SJCRH30 (cell line): ENCODE measurements at places on chromosomes 12 and 14.

- no peaks in the 10 kb centered on the region for H3K36me3 ChIP-seq
- H3K4me1 ChIP-seq, result no peaks in the 10 kb centered on the region
- DNase-seq, result no peak
- H3K4me3 ChIP-seq, result no peak overlapping the region
Observed at GRCh38 chr12:120397824-120398540, 29.0 kb upstream of the MSI1 start.

GRCh38 chr12:32906399-32907165 is 10.0 kb upstream of the PKP2 start:
- H3K36me3 ChIP-seq, result no peaks in the 10 kb centered on the region
- H3K4me1 ChIP-seq, result no peaks in the 10 kb centered on the region; the same call in none of the 2 replicates
- 0 out of 2 replicates have a peak, but pooled peaks cover 2% of the 10 kb centered on the region for H3K27me3 ChIP-seq
- no peak overlapping the region for H3K27ac ChIP-seq

DNA sequence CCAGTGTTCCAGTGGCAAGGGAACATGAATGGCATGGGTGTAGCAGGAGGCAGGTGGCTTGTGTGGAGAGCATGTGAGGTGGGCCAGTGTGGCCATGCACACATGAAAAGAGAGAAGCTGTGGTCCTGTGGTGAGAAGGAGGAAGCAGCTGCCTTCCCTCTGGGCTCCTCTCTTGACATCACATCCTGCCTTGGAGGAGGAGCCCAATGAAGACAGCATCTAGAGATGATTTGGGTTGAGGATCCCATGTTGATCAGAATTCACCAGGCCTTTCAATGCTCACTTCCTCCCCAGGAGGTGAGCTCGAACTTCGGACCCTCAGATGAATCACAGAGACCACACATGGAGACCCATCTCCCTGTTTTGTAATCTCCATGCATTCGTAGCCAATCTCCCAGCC is 82.6 kb downstream of the LRRC74A start:
- no peak for DNase-seq
- no peaks in the 10 kb centered on the region for H3K36me3 ChIP-seq
- no peaks in the 10 kb centered on the region for H3K27me3 ChIP-seq
- H3K27ac ChIP-seq, result no peak overlapping the region
- no peak overlapping the region for H3K4me3 ChIP-seq

GRCh38 chr14:26281280-26281998 is 316.4 kb downstream of the NOVA1 start:
- no peak overlapping the region for H3K27ac ChIP-seq
- no peaks in the 10 kb centered on the region for H3K27me3 ChIP-seq
- H3K36me3 ChIP-seq, result no peaks in the 10 kb centered on the region
- no peak for DNase-seq

DNA sequence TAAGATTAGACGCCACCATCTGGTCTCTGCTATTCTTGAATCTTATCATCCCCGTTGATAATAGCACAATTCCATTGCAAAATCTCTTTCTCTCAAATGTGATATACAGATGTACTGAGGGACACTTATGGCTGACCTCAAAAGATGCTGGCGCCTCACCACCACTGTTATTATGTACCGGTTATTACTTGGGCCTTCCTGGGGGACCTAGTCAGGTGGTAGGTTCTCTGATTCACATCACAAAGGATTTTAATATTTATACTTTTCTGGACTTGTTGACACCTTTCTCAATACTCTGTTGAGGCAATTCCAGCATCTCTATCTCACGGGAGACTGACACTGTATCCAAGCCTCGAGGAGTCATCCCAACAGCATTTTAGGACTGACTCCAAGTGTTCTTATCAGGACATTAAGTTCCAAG is 21.3 kb upstream of the FAM234B start:
- H3K27ac ChIP-seq, result no peak overlapping the region
- H3K4me1 ChIP-seq, result peaks cover 11% of the 10 kb centered on the region
- no peak for DNase-seq
- H3K4me3 ChIP-seq, result no peak overlapping the region

DNA sequence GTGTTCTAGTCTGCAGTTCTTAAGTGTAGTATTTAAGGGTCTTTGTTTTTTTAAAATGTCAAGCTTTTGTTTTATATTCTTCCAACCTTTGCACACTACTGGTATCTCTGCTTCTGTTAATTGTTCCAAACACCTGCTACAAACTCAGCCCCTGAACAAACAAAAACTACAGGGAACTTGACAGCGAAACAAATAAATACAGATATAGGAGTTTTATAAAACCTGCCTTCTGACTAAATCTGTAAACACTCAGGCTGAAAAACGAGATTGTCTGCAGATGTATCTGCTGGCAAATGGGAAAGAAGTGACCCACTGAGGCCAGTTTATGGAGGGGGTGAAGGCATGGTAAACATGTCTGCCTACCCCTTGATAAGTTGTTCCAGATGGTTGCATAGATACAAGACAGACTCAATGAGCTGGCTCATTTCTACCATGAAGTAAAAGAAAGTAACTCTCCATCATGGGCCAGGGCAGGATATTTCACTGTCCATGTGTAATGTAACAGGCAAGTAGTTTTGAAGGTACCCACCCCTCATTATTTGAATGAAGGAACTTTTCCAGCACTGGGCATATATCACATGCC is 75.6 kb downstream of the LMO3 start:
- H3K36me3 ChIP-seq, result no peaks in the 10 kb centered on the region
- H3K4me1 ChIP-seq, result peaks cover 34% of the 10 kb centered on the region
- no peak for DNase-seq
- no peak overlapping the region for H3K27ac ChIP-seq

DNA sequence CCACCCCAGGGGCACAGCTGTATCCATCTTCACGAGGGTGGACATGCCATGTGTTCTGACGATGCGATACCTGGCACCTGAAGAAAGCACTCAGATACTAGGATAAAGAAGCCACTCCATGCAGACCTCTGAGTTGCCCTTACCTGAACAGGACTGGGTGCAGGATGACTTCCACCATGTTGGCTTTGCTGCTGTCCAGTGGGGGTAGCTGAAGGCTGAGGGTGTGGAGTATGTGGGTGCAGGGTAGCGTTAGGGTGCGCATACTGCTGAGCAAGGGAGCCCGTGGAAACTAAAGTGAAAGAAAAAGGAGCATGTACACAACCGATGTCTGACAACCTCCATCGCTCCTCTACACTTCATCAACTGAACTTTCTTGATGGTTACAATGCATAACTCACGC is 51.3 kb downstream of the SH2B3 start:
- H3K27me3 ChIP-seq, result no peaks in the 10 kb centered on the region
- H3K4me1 ChIP-seq, result no peaks in the 10 kb centered on the region
- DNase-seq, result no peak
- peaks cover 28% of the 10 kb centered on the region for H3K36me3 ChIP-seq
- H3K27ac ChIP-seq, result no peak overlapping the region
- no peak overlapping the region for H3K4me3 ChIP-seq

GRCh38 chr14:88039197-88039596 is 34.3 kb downstream of the GPR65 start:
- no peak overlapping the region for H3K27ac ChIP-seq
- no peaks in the 10 kb centered on the region for H3K27me3 ChIP-seq
- DNase-seq, result no peak

DNA sequence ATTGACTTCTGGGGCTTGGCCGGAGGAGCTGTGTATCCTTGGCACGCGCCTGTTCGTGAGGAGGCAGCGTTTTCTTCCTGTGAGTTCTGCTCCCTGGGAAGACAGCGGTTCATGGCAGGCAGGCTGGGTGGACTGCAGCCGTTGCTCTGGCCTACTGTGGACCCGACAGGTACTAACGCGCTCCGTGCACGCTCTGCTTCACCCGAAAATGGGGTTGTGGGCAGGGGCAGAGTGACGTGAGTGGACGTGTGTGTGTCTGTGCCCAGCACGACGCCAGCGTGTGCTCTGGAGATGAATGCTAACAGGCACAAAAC is 179.1 kb downstream of the KIF26A start:
- peaks cover 14% of the 10 kb centered on the region; the same call in 1 of the 2 replicates for H3K27me3 ChIP-seq
- H3K4me1 ChIP-seq, result peaks cover 2% of the 10 kb centered on the region; the same call in 1 of the 2 replicates
- H3K36me3 ChIP-seq, result no peaks in the 10 kb centered on the region
- H3K27ac ChIP-seq, result no peak overlapping the region
- DNase-seq, result no peak

- no peaks in the 10 kb centered on the region for H3K27me3 ChIP-seq
- H3K4me1 ChIP-seq, result 0 out of 2 replicates have a peak, but pooled peaks cover 3% of the 10 kb centered on the region
- DNase-seq, result no peak
Observed at GRCh38 chr12:22670762-22671161, 45.8 kb downstream of the ETNK1 start.

DNA sequence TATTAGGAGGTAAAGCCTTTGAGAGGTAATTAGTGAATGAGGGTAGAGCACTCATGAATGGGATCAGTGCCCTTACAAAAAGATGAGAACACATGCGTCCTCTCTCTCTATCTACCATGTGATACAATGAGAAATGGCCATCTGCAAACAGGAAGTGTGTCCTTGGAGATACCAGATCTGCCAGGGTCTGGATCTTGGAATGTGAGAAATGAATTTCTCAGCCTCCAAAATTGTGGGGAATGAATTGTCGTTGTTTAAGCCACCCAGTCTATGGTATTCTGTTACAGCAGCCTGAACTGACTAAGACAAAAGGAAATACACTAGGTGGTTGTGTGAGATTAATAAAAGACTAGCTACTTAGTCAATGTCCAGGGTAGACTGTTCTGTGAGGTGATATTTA is 366.6 kb downstream of the NELL2 start:
- peak; percentile 13 for DNase-seq
- H3K36me3 ChIP-seq, result no peaks in the 10 kb centered on the region
- H3K27ac ChIP-seq, result no peak overlapping the region
- H3K4me3 ChIP-seq, result no peak overlapping the region
- no peaks in the 10 kb centered on the region for H3K27me3 ChIP-seq

DNA sequence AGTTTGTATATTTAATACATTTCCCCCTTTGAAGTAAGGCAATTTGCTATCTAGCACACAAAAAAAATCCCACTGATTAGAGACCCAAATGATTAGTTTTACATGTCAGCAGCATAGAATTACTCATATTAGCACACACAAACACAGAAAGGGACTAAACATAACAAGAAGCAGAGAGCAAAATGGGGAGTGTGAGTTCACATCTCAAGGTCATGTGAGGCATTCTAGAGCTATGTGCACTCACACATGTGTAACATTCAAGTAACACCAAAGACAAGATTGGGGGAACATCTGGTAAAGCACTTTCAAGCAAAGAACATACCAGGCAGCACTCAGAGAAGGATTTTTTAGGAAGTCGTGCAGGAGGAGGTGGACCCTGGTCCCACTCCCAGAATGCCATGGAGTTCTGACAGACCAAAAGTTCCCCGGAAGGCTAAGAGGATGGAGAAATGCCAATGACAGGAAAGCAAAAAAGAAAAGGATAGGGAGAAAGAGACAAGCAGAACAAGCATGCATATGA is 105.8 kb upstream of the SINHCAF start:
- no peaks in the 10 kb centered on the region for H3K27me3 ChIP-seq
- no peak overlapping the region for H3K4me3 ChIP-seq
- H3K27ac ChIP-seq, result no peak overlapping the region
- no peaks in the 10 kb centered on the region for H3K4me1 ChIP-seq

DNA sequence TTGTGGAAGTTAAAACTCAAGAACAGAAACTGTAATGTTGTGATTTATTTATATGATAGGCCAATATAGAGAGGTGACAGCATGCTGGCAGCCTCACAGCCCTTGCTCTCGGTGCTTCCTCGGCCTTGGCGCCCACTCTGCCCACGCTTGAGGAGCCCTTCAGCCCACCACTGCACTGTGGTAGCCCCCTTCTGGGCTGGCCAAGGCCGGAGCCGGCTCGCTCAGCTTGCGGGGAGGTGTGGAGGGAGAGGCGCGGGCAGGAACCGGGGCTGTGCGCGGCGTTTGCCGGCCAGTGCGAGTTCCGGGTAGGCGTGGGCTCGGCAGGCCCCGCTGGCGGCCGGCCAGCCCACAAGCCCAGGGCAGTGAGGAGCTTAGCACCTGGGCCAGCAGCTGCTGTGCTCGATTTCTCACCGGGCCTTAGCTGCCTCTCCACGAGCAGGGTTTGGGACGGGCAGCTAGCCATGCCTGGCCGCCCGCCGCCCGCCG is 65.8 kb upstream of the SLC8A3 start:
- no peaks in the 10 kb centered on the region for H3K4me1 ChIP-seq
- DNase-seq, result peak; percentile 85
- no peaks in the 10 kb centered on the region for H3K36me3 ChIP-seq
- peak overlapping the region; percentile 47 for H3K27ac ChIP-seq

DNA sequence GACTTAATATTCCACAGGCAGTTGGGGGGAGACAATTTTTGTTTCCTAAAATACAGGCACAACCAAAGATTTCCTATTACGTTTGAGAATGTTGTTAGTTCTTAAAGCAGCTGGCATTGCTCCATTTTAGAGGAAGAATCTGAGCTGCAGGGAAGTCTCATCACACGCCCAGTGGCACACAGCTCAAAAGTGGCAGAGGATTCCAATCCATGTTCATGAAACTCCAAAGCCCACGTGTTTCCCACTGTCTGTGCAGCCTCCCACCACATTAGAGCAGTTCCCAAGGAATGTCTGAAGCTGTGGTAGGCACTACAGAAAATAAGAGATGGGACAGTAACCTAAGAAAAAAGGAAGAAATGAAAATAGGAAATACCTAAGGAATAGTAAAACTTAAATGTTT is 6.1 kb upstream of the IL26 start:
- no peaks in the 10 kb centered on the region for H3K36me3 ChIP-seq
- no peak overlapping the region for H3K4me3 ChIP-seq
- no peaks in the 10 kb centered on the region for H3K27me3 ChIP-seq
- peaks cover 3% of the 10 kb centered on the region; the same call in 1 of the 2 replicates for H3K4me1 ChIP-seq
- H3K27ac ChIP-seq, result no peak overlapping the region

GRCh38 chr14:30354439-30354838 is 204.5 kb upstream of the G2E3 start:
- H3K4me1 ChIP-seq, result peaks cover 13% of the 10 kb centered on the region
- no peak for DNase-seq
- H3K27ac ChIP-seq, result no peak overlapping the region

DNA sequence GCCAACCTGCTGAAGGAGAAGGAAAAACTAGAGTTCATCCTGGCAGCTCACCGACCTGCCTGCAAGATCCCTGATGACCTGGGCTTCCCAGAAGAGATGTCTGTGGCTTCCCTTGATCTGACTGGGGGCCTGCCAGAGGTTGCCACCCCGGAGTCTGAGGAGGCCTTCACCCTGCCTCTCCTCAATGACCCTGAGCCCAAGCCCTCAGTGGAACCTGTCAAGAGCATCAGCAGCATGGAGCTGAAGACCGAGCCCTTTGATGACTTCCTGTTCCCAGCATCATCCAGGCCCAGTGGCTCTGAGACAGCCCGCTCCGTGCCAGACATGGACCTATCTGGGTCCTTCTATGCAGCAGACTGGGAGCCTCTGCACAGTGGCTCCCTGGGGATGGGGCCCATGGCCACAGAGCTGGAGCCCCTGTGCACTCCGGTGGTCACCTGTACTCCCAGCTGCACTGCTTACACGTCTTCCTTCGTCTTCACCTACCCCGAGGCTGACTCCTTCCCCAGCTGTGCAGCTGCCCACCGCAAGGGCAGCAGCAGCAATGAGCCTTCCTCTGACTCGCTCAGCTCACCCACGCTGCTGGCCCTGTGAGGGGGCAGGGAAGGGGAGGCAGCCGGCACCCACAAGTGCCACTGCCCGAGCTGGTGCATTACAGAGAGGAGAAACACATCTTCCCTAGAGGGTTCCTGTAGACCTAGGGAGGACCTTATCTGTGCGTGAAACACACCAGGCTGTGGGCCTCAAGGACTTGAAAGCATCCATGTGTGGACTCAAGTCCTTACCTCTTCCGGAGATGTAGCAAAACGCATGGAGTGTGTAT is 2.4 kb downstream of the FOS start:
- no peak for DNase-seq
- H3K4me3 ChIP-seq, result no peak overlapping the region
- no peaks in the 10 kb centered on the region for H3K27me3 ChIP-seq
- H3K4me1 ChIP-seq, result no peaks in the 10 kb centered on the region; the same call in 1 of the 2 replicates
- H3K27ac ChIP-seq, result no peak overlapping the region
